ENCODE measurements at places on chromosomes 6 and 20.

DNA sequence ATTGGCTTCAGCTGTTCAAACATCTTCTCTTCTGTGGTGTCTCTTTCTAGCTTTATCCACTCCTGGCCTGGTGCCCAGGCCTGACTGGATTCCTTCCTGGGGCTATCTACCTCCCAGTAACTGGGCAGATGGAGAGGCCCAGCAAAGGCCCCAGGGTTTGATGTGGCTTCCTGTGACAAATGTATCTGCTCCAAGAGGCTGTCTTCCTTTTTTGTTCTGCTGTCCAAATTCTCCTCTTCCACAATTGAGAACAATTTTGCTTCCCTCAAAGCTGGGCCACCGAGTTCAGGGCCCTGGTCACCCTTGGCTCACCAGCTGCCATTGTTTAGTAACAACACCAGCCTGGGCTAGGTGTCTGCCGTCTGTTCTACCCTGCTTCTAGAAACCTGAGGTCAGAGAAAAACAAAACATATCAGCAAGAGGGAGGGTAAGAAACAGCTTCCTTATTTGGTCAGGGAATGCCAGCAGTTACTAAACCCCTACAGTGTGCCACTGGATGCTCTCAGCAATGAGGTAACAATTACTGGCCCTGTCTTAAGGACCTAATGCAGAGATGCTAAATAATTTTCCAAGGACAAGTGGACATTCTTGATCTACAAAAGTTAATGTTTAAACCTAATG, 3.9 kb downstream of the ZFP57 start:
- DNase-seq: no peak

- DNase-seq: peak; percentile 81
Observed at GRCh38 chr6:7542065-7542873, 798 bp downstream of the DSP start.

DNA sequence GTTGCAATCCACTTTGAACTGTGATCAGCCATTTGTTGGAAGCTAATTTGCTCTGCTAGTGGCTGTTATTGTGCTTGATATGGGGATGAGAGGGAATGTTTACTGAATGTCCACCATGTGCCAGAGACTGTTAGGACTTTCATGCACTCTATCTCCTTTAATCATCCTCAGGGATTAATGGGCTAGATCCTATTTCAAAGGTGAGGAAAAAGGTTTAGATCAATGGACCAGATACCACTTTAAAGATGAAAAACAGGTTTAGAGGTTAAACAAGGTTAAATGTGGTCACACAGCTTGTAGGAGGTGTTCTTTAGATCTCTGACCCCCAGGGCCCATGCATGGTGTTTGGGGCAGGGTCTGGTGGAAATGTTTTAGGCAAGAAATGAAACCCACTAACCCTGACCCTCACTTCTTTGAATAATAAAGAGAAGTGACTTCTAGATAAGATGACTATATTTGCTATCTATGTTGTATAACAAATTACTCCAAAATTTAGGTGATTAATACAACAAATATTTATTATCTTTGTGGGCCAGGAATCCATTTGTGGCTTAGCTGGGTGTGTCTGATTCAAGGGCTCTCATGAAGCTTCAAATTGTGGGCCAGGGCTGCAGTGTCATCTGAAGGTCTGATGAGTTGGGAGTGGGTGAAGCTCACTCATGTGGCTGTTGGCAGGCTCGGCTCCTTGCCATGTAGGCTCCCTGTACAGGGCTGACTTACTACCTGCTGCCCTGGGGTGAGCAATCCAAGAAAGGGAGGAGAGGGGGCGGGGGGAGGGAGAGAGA, 127.8 kb upstream of the FOXA2 start:
- no peak for DNase-seq

DNA sequence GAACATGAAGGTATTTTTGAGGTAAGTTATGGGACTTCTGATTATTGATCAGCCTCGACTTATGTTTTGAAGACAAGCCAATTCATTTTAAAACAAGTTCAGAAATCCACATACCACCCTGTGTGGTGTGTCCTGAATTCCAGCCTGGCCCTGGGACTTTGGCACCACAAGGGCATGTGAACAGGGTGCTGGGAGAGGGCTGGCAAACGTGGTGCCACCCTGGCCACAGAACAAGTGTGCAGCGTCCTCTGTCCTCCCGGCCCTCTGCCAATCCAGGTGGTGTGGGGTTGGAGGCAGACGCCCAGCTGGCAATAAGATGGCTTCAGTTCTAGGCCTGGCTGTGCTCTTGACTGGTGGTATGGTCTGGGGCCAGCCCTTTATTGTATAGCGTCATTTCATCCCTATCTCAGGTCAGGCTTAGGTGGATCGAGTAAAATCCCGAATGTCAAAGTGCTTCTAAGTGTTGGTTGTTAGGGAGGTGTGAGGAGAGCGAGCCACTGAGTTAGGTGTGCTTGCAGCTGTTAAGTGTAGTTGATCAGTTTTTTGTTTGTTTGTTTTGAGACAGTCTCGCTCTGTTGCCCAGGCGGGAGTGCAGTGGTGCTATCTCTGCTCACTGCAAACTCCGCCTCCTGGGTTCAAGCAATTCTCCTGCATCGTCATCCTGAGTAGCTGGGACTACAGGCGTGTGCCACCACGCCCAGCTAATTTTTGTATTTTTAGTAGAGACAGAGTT, 84.2 kb downstream of the RNF144B start:
- no peak for DNase-seq

DNA sequence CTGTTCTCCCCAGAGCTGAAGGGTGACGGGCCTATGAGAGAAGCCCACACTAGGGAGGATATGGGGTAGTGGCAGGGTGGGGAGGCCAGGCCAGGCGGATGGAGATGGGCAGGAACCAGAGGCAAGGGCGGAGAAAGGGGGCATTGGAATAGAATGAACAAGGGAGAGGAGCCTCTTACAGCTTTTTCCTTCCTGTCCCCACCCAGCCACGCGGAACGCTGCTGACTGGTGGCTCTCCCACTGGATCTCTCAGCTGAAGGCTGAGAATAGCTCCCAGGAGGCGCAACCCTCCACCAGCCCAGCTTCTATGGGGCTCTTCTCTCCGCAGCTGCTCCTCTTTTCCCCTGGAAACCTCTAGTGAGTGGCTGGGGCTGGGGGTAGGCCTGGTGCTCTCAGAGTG, 10.8 kb downstream of the DLK2 start:
- no peak for DNase-seq

Data from NCI-H526 (cell line).